ENCODE measurements at places on chromosomes 12 and 14. TPM values are rescaled to one million over a fixed set of nuclear protein-coding genes. Genes with fewer than 3 reads are reported as not detected.
A peak's percentile ranks its signal among the peaks of the same experiment; 100 is the strongest.

GRCh38 chr12:76028571-76029277 is 2.9 kb downstream of the PHLDA1 start:
- H3K27me3 ChIP-seq, result no peaks in the 10 kb centered on the region
- no peaks in the 10 kb centered on the region for H3K36me3 ChIP-seq
- peak overlapping the region; percentile 73 for H3K4me3 ChIP-seq
- peaks cover 13% of the 10 kb centered on the region for H3K4me1 ChIP-seq

UNC119B gene
- total RNA-seq, result 18.8 TPM

RIMBP2 gene
- 0.23 TPM for total RNA-seq

DNA sequence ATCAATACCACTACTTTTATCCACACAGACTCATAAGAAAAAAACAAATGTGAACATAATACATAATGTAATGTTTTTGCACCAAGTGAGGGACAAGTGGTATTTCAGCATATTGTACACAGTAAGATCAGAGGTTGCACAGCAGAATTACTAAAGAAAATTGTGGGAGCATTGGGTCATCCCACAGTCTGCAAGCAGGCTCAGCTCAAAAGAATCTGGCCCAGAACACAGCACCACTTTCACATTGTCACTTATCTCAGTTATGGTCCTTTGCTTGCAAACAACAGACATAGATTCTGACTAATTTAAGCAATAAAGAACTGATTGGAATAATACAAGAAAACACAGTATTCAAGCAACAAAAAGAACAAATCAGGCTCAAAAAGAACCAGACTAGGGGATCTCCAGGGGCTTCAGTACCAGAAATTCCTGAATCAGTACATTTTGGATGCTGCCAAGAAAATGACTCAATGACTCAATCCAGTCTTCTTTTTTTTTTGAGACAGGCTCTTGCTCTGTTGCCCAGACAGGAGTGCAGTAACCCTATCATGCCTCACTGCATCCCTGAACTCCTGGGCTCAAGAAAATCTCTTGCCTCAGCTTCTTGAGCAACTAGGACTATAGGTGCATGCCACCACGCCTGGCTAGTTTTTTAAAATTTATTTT is 42.9 kb upstream of the EEA1 start:
- no peaks in the 10 kb centered on the region for H3K27me3 ChIP-seq
- H3K4me3 ChIP-seq, result no peak overlapping the region
- DNase-seq, result no peak
- no peak overlapping the region for H3K27ac ChIP-seq
- H3K4me1 ChIP-seq, result no peaks in the 10 kb centered on the region

VIPAS39 gene
- total RNA-seq, result 15.8 TPM

GRCh38 chr14:96827290-96827689 is 30.1 kb downstream of the VRK1 start:
- H3K27ac ChIP-seq, result no peak overlapping the region
- DNase-seq, result no peak
- no peak overlapping the region for H3K4me3 ChIP-seq
- H3K4me1 ChIP-seq, result peaks cover 5% of the 10 kb centered on the region
- H3K27me3 ChIP-seq, result no peaks in the 10 kb centered on the region

NUP37 gene
- 2.8 TPM for total RNA-seq

FAM90A1 gene
- total RNA-seq, result 0.34 TPM

- H3K4me1 ChIP-seq, result peaks cover 37% of the 10 kb centered on the region
- H3K27me3 ChIP-seq, result no peaks in the 10 kb centered on the region
- peak overlapping the region; percentile 97 for H3K27ac ChIP-seq
- DNase-seq, result no peak
- peak overlapping the region; percentile 80 for H3K4me3 ChIP-seq
- H3K36me3 ChIP-seq, result no peaks in the 10 kb centered on the region
Measured at GRCh38 chr14:35121026-35121886, 534 bp downstream of the PPP2R3C start.

DNA sequence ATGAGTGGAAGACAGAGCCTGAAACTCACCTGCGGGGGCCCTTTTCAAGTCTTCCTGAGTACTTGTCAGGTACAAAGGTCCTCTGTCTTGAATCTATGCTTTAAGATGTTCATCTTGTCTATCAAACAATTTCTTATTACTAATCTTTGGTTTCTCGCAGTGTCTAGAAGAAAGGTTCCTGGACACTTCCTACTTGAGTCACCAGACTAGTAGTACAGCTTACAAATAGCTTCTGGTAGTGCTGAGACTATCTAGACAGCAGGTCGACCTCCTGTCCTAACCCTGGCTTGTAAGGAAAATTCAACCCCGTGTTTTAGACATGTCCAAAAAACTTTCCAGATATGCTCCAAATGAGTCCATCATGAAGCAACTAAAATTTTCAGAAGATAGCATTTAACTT is 11.2 kb upstream of the ARID2 start:
- peaks cover 4% of the 10 kb centered on the region for H3K4me1 ChIP-seq
- H3K4me3 ChIP-seq, result no peak overlapping the region
- H3K27ac ChIP-seq, result no peak overlapping the region
- no peaks in the 10 kb centered on the region for H3K36me3 ChIP-seq

DNA sequence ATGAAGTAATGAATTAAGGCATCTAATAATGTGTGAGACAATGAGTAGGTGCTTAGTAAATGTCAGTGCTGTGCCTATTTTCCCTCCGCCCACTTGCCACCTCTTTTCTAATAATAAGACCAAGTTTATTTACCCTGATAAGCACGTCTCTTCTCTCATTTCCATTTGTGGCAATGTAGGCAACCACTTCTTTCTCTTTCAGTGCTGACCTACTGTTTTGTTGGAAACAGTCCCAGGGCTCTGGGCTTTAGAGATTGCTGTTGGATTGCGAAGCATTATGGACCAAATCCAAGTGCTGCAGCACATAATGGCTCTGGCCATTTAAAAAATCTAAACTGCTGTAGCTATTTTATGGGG is 141.3 kb upstream of the PLEKHG7 start:
- no peak overlapping the region for H3K4me3 ChIP-seq
- no peaks in the 10 kb centered on the region for H3K27me3 ChIP-seq
- H3K36me3 ChIP-seq, result no peaks in the 10 kb centered on the region
- H3K4me1 ChIP-seq, result peaks cover 10% of the 10 kb centered on the region
- H3K27ac ChIP-seq, result no peak overlapping the region

- peak overlapping the region; percentile 41 for H3K27ac ChIP-seq
- DNase-seq, result peak; percentile 18
- H3K4me3 ChIP-seq, result no peak overlapping the region
- H3K36me3 ChIP-seq, result no peaks in the 10 kb centered on the region
- no peaks in the 10 kb centered on the region for H3K27me3 ChIP-seq
- H3K4me1 ChIP-seq, result peaks cover 6% of the 10 kb centered on the region
Measured at GRCh38 chr14:61609191-61609843, 86.0 kb upstream of the HIF1A start.

- H3K27me3 ChIP-seq, result no peaks in the 10 kb centered on the region
- no peak for DNase-seq
- H3K27ac ChIP-seq, result no peak overlapping the region
- no peaks in the 10 kb centered on the region for H3K36me3 ChIP-seq
Measured at GRCh38 chr12:1502831-1503230, 91.5 kb downstream of the FBXL14 start.

GRCh38 chr12:53981634-53982565 is 3.0 kb upstream of the HOXC10 start:
- peaks cover 92% of the 10 kb centered on the region for H3K27me3 ChIP-seq
- H3K4me3 ChIP-seq, result no peak overlapping the region
- no peaks in the 10 kb centered on the region for H3K36me3 ChIP-seq
- peaks cover 29% of the 10 kb centered on the region for H3K4me1 ChIP-seq
- peak; percentile 47 for DNase-seq

DNA sequence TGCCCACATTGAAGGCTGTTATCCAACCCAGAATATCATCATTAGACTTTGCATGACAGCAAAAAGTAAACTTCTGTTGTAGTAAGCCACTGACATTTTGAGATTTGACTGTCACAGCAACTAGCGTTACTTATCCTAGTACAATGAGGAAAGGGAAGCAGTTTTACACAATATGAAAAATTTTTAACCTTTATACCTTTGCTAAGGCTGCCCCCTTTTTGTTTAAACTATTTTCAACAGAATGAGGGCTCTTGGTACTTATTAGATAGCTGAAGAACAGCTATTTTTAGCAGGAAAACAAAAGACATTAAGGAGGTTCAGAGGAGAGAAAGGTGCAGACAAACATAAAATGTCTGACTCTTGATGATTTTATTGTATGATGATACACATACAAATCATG is 23.4 kb upstream of the TMX1 start:
- H3K4me1 ChIP-seq, result no peaks in the 10 kb centered on the region
- H3K36me3 ChIP-seq, result no peaks in the 10 kb centered on the region
- H3K4me3 ChIP-seq, result no peak overlapping the region
- H3K27me3 ChIP-seq, result no peaks in the 10 kb centered on the region

PITPNM2 gene
- 27.4 TPM for total RNA-seq

DNA sequence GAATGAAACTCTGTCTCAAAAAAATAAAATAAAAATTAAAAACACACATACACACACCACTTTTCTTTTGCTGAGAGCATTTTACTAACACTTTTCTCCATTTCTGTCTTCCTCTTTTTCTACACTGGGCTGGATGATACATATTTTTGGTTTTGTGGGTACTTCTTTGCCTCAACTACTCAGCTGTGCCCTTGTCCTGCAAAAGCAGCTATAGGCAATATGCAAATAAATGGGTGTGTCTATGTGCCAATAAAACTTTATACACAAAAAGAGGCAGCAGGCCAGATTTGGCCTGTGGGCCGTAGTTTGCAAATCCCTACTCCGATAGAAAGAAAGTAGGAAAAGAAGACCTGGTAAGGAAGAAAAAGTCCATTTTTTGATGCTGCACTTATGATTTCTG is 6.5 kb downstream of the CLMN start:
- no peak for DNase-seq
- H3K36me3 ChIP-seq, result no peaks in the 10 kb centered on the region
- H3K4me3 ChIP-seq, result no peak overlapping the region
- H3K4me1 ChIP-seq, result peaks cover 35% of the 10 kb centered on the region
- H3K27ac ChIP-seq, result no peak overlapping the region
- H3K27me3 ChIP-seq, result no peaks in the 10 kb centered on the region

- H3K27me3 ChIP-seq, result no peaks in the 10 kb centered on the region
- no peak overlapping the region for H3K4me3 ChIP-seq
- no peak for DNase-seq
Measured at GRCh38 chr12:70724444-70724843, 87.2 kb upstream of the PTPRB start.

- H3K36me3 ChIP-seq, result no peaks in the 10 kb centered on the region
- no peak overlapping the region for H3K4me3 ChIP-seq
- no peak overlapping the region for H3K27ac ChIP-seq
- no peaks in the 10 kb centered on the region for H3K27me3 ChIP-seq
Measured at GRCh38 chr12:85695097-85695715, 141.0 kb downstream of the RASSF9 start.

DDX47 gene
- total RNA-seq, result 34.0 TPM

DNA sequence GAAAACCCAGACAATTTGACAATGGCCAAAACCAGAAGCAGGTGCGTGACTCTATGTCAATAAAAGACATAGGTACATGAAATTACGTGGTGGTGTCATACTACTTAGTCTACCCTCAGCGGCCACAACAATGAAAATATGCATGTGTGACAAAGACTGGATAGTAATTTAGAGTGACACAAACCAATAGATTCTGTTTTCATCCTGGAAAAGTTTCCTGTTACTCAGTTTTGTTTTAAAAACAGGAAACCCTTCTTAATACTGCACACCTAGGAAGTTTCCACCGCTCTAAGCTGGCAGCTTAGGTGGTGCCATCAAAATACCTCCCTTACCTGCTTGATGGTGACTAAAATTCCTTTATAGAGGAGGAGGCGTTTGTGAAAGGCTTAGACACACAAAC is 15.1 kb downstream of the POU6F1 start:
- H3K36me3 ChIP-seq, result no peaks in the 10 kb centered on the region
- no peaks in the 10 kb centered on the region for H3K27me3 ChIP-seq
- no peak overlapping the region for H3K4me3 ChIP-seq
- no peaks in the 10 kb centered on the region for H3K4me1 ChIP-seq

DNA sequence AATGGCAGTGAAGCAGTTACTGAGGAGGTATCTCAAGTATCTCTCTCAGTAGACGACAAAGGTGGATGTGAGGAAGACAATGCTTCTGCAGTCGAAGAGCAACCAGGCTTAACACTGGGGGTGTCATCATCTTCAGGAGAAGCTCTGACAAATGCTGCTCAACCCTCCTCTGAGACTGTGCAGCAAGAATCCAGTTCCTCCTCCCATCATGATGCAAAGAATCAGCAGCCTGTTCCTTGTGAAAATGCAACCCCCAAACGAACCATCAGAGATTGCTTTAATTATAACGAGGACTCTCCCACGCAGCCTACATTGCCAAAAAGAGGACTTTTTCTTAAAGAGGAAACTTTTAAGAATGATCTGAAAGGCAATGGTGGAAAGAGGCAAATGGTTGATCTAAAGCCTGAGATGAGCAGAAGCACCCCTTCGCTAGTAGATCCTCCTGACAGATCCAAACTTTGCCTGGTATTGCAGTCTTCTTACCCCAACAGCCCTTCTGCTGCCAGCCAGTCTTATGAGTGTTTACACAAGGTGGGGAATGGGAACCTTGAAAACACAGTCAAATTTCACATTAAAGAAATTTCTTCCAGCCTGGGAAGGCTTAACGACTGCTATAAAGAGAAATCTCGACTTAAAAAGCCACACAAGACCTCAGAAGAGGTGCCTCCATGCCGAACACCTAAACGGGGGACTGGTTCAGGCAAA is 216.6 kb downstream of the AKAP6 start:
- H3K36me3 ChIP-seq, result no peaks in the 10 kb centered on the region
- no peak for DNase-seq
- H3K4me1 ChIP-seq, result peaks cover 7% of the 10 kb centered on the region
- no peaks in the 10 kb centered on the region for H3K27me3 ChIP-seq
- H3K27ac ChIP-seq, result no peak overlapping the region

OR4K17 gene
- not detected for total RNA-seq

GRCh38 chr12:67355428-67356379 is 86.5 kb downstream of the CAND1 start:
- H3K27ac ChIP-seq, result no peak overlapping the region
- H3K27me3 ChIP-seq, result no peaks in the 10 kb centered on the region
- no peak overlapping the region for H3K4me3 ChIP-seq
- H3K4me1 ChIP-seq, result peaks cover 22% of the 10 kb centered on the region
- peak; percentile 23 for DNase-seq

NAV3 gene
- 24.1 TPM for total RNA-seq

KRT83 gene
- total RNA-seq, result not detected

EML1 gene
- total RNA-seq, result 55.5 TPM

- no peaks in the 10 kb centered on the region for H3K36me3 ChIP-seq
- no peaks in the 10 kb centered on the region for H3K4me1 ChIP-seq
- DNase-seq, result no peak
- H3K27me3 ChIP-seq, result no peaks in the 10 kb centered on the region
Measured at GRCh38 chr12:108596854-108597558, 878 bp downstream of the TMEM119 start.

TBC1D30 gene
- 13.0 TPM for total RNA-seq

DNA sequence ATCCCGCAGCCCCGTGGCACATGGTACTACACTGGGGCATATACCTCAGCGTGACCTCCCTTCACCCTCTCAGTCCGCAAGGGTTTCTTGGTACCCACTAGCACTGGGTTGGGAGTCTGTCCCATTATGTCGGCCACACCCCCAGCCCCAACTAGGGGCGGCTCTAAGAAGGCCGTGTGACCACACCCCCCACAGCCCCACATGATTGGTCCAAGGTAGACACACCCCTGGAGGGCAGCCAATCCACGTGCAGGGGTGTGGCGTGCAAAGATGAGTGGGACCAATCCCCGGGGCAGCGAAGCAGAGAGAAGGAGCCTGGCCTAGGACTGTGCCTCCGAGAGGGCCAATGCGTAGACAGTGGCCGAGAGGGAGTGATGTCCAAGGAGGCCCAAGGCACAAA is 34.6 kb upstream of the BEGAIN start:
- H3K27me3 ChIP-seq, result no peaks in the 10 kb centered on the region
- DNase-seq, result no peak
- H3K4me1 ChIP-seq, result peaks cover 18% of the 10 kb centered on the region
- H3K36me3 ChIP-seq, result no peaks in the 10 kb centered on the region

RASSF9 gene
- total RNA-seq, result 1.4 TPM

KLHDC2 gene
- total RNA-seq, result 36.5 TPM

Measured in upper lobe of left lung (tissue), 6 donors.